NCI-H1436 treated with DMSO at 0.1 percent for 48 hours (cell line): ENCODE measurements at places on chromosomes 11 and 22.

DNA sequence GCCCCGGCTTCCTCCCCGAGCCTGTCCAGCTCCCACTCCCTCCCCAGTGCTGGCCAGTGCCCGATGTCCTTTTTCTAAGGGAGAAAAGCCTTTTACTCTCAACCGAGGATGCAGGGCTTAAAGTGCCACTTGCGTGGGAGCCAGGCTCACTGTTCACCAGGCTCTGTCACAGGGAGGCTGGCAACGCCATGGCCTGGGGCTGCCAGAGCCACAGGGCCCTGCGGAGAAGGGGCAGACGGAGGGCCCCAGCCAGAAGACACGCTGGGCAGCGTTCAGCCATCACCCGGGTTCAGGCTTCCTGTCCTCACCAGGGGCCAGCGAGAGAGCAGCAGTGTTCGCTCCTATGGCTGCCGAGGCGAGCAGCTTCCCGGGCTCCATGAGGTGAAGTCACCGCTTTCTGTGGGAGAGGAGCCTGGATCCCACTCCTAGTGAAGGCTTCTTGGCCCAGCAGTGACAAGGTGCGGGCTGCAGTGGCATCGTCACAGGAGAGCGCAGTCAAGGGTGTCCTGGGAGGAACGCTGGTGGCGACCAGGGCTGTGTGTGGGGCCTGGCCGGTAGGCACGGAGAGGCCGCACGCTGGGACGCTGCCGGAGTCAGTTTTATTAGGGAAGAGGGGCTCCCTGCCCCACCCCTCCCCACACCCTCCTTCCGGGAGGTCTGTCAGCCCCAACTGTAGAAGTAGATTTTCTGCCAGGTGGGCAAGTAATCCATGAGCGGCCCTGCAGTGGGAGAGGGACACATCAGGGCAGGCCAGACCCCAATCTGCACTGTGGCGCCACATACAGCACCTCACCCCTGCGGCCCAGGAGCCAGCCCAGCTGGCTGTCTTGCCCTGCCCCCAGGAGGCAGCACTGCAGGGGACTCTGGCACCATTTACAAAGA lies 2.8 kb upstream of the FREY1 start:
- DNase-seq, result no peak

- no peak for DNase-seq
These were observed 67.5 kb downstream of the GAB2 start for GRCh38 chr11:78350091-78350645.

DNA sequence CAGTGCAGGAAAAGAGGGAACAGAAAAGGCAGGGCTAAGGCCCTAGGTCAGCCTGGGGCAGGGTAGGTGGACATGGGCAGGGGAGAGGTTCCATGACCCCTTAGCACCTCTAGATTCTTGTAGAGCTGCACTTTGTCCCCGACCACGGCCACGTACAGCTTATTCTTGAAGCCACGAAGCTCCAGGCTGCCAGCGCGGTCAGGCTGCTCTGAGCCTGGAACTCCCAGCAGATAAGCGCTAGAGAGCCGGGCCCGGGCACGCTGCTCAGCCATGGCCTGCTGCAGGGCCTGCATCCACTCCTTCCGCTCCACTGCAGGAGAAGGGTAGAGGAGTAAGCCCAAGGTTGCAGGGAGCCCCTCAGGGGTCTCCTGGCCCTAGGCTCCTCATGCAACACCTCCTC lies 36.1 kb upstream of the PDE2A start:
- no peak for DNase-seq

- no peak for DNase-seq
These were observed 938.9 kb upstream of the TENM4 start for GRCh38 chr11:80379620-80380278.

GRCh38 chr11:78685156-78685555 lies 110.5 kb upstream of the NARS2 start:
- no peak for DNase-seq

DNA sequence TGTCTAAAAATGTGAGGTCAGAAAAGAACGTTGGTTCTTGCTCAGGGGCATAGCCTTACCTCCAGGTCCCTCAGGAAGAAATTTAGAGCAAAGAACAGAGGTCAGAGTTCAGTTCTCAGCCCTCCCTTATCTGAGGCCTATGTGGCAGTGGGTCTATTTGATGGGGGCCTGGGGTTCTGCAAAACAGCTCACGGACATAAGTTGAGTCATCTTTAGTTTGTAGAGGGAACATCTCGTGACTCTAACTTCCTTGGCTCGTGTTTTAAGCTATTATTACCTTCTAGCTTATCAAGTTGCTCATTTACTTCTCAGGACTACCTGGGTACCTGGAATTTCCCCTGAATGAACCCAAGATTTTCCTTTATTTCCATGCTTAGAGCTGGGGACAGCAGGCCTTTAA lies 91.3 kb upstream of the AMOTL1 start:
- no peak for DNase-seq

DNA sequence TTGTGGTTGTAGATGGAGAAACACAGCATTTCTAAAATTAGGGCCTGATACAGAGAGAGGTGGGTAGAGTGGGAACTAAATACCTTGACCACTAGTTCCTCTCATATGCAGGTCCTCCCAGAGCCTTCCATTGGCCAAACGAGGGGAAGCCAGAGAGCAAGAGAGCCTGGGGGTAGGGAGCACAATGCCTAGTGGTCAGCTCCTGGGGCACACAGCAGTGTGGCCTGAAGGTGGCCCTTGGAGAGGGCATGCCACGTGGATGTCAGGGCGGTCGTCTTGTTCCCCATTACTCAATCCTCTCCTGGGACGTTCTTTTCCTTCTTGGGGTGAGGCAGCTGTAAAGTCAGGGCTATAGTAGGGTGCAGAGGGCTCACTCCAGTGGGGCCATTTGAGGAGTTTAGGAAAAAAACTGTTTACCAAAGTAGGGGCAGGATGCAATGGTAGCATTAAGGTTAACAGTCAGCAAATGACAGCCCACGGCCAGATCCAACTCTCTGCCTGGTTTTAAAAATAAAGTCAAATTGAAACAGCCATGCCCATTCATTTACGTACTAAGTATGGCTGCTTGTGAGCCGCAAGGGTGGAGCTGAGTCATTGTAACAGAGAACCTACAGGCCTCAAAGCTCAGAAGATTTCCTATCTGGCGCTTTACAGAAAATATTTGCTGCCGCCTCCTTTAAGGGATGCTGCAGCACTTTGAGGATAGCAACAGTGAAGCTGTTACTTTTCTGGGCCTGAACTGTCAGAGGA lies 7.6 kb downstream of the MYO18B start:
- no peak for DNase-seq

DNA sequence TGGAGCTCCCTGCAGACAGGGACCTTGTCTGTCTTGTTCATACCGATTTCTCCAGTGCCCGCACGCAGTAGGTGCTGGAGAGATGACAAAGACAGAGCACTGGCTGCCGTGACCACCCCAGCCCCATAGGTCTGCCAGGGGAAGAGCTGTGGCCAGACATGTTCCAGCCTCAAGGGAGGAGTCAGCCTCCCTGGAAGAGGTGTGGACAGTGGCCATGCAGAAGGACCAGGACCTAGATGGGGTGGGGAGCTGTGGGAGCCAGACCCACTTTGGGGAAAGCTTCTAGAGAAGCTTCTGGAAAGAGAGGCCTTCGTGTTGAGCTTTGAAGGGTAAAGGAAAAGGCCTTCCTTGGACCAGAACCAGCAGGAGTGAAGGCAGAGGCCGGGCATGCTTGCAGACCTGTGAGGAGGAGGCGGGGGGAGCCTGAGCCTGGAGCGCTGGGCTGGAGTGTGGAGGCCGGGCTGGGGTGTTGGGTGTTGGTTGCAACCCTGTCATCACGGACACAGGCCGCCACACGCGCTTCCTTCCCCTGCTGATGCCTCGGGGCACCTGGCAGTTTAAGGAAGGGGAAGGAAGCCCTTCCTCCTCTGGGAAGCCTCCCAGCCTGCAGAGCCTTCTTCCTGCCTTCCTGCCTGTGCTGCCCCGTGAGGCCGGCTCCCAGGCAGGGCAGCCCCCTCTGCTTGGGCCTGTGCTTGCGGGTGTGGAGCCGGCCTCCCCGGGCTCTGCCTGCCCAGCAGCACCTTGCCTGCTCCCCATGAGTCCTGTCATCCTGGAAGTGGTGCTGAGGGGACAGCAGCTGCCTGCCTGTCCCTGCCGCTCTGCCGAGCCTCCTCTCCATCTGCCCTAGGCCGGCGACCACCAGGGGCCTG lies 12.3 kb downstream of the RELT start:
- no peak for DNase-seq

DNA sequence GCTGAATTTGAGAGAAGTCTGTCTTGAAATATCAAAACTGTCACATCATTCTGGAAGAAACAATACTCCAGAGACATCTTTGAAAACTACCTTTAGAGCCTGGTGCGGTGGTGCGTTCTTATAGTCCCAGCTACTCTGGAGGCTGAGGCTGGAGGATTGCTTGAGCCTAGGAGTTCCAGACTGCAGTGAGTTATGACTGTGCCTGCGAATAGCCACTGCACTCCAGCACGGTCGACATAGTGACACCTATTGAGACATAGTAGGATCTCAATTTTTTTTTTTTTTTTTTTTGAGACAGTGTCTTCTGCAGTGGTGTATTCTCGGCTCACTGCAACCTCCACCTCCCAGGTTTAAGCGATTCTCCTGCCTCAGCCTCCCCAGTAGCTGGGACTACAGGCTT lies 11.5 kb upstream of the AIFM3 start:
- no peak for DNase-seq

- no peak for DNase-seq
These were observed 62.8 kb upstream of the BLID start for GRCh38 chr11:122178795-122179194.

DNA sequence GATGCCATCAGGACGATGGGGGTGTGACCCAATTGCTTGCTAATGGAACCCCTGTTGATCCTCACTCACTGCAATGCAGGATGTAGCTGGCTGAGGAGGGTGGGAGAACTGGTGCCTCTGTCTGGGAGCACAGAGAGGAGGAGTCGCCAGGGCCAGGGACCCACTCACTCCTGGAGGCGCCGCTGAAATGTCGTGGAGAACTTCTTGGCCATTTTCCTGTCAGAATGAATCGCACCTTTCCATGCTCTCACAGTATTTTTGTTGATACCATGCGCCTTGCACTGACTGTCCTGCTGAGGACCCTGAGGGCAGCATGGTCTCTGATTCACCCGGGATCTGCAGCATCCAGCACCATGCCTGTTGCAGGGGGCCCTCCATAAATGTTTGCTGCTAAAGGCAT lies 211.4 kb downstream of the DSCAML1 start:
- DNase-seq, result no peak

GRCh38 chr11:63961608-63962412 lies 12.6 kb upstream of the COX8A start:
- DNase-seq, result no peak

DNA sequence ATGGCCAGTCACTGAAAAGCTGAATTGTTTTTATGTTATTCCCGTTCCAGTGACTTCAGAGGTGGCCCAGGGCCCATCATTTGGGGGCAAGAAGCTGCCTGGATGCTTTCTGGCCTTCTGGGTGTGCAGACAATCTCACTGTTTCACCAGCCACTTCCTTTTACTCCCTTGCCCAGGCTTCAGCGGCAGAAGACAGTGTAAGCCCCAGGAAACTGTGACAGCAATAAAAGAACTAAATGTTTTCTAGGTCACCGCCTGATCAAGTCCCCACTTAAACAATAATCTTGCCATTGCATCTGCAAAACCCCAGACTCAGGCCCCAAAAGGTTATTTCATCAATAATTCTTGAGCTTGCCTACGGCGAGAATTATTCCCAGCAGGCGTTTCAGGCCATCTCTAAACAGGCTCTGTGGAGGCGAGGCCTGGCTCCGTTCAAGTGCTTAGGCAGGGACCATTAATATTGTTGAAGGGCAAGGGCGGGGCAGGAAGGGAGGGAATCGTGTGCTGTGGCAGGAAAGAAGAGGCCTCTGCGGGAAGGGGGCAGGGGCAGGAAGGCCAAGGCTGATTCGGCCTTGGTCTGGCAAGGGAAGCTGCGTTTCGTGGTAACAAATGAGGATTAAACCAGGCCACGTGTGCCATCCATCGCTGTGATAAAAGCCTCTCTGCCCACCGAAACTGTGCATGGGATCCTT lies 252.3 kb downstream of the KIRREL3 start:
- DNase-seq, result no peak

GRCh38 chr11:132496341-132496740 lies 1036.0 kb downstream of the OPCML start:
- DNase-seq, result no peak

DNA sequence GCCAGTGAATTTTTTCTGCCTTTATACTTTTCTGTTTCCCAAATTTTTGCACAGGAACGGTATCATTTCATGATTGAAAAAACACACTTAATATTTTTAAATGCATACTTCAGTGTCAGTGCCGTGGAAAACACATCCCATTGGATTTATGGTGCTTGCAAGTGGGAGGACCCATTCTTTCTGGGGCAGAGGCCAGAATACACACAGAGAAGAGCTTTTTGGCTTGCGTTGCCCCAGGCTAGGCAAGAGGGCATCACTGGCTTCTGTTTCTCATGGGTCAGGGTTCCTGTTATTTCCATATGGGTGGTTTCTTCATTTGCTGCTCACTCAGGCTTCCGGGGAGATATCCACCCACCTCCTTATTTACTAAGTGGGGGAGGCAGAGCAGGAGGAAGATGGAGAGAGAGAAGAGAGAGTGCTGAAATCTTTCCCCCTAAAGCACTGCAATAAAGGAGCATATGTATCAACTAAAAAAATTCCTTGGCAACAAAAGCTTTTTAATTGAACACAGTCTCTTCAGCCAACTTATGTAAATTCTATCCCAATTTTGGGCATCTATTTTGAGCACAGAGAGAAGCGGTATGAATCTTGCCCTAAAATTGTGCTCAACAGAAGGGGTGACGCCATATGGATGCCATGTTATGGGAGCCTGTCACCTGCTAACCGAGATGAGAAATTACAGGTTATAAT lies 66.0 kb upstream of the KIRREL3 start:
- no peak for DNase-seq

GRCh38 chr22:42648368-42649245 lies 585 bp downstream of the CYB5R3 start:
- DNase-seq, result no peak

DNA sequence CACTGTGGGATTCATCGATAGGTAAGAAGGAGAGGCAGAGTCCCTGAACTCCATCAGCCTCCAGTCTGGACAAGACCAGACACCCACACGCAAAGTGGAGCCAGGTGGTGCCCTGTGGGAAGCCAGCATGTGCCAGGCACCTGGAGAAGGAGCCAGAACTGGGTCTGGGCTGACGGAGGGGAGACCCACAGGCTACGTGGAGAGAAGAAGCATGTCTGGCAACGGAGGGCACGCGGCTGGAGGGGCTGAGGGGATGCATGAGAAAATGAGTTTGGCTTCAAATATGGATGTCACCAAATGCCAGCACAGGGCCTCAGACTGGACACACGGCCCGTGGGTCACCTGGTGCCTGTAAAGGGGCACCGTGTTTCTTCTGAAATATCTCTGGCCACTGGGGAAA lies 55.7 kb downstream of the LINC01488 start:
- DNase-seq, result no peak

DNA sequence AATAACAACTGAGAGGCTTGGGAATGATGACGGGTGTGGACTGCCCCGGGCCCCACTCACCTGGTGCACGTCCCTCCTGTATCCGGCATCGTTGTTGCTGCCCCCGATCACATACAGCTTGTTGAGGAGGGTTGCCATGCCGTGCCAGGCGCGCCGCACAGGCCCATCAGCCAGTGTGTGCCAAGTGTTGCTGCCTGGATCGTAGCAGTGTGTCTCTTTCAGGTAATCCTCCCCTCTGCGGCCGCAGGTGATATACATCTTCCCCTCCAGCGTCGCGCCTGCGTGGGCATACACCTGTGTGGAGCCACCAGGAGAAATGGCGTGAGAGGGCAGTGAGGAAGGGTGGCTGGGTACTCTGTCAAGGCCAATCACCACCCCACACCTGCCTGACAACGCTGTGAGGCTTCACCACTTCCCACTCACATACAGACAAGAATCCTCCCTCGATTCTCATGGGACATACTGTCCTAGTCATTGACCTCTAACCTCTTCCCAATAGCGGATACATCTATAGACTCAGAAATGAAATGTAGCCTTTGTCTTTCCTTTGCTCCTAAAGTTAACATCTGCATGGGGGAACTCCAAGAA lies 8.9 kb upstream of the SCARF2 start:
- no peak for DNase-seq

- no peak for DNase-seq
These were observed 736.5 kb upstream of the CCDC90B start for GRCh38 chr11:84022695-84023094.
